ENCODE measurements at places on chromosomes 5 and 9. TPM values are rescaled to one million over a fixed set of nuclear protein-coding genes. Genes with fewer than 3 reads are reported as not detected.

DNA sequence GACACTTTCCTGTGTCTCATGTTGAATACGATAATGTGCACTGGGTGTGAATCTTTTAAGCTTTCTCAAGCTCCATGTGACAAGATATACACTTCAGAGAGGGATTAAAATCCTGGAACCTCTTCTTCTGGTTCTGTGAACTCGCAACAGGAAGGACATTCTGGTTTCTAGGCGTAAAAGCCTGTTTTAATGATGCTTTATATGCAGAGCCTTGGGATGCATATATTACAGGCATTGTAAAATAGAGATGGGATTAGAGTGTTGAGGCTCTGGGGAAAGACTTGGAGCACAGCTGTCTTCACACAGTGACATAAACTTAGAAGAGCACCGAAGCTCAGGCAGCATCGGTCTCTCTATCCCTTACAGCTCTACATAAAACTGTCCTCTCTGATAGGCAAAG, 107.7 kb upstream of the SV2C start:
- DNase-seq: no peak

GRCh38 chr5:102911973-102912372, 156.9 kb downstream of the PAM start:
- DNase-seq: peak; percentile 79

DNA sequence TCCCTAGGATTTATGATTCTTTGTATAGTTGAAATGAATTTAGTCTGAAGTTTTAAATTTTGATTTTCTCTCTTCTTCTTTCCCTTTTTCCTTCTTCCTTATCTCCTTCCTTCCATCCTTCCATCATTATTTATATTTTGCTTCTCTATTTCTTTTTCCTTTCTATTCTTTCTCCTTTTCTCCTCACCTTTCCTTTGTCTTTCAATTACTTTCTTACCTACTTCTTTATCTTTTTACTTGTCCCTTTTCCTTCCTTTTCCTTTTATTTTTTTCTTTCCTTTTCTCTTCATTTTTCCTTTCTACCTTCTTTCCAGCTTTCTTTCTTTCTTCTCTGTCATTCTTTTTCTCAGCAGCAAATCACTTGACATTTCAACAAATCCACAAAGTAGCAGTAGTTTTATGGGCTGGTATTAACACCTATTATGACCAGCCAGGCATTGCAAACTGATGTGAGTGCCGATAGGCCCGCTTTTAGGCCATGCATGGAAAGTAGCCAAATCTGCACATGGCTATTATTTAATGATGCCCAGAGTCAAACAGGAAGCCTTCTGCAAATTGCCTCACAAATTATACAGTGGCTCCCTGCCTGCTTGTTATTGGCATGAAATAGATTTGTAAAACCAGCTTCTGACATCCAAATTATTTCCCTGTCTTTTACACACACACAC, 37.1 kb upstream of the NR3C1 start:
- DNase-seq: no peak

Gene GFPT2
- total RNA-seq: 20.8 TPM
